ENCODE measurements at places on chromosomes 7 and 10. TPM values are rescaled to one million over a fixed set of nuclear protein-coding genes. Genes with fewer than 3 reads are reported as not detected.

Gene FAM25G
- not detected for total RNA-seq

Gene ASAH2
- total RNA-seq: 1.6 TPM

Gene CHN2
- 6.3 TPM for total RNA-seq

Gene SMKR1
- total RNA-seq: 4.0 TPM

Gene RBAK
- 16.3 TPM for total RNA-seq

Gene OGDHL
- 0.10 TPM for total RNA-seq
